Kidney (tissue), 22 donors: ENCODE measurements at places on chromosomes 7 and 10. TPM values are rescaled to one million over a fixed set of nuclear protein-coding genes. Genes with fewer than 3 reads are reported as not detected.

DNA sequence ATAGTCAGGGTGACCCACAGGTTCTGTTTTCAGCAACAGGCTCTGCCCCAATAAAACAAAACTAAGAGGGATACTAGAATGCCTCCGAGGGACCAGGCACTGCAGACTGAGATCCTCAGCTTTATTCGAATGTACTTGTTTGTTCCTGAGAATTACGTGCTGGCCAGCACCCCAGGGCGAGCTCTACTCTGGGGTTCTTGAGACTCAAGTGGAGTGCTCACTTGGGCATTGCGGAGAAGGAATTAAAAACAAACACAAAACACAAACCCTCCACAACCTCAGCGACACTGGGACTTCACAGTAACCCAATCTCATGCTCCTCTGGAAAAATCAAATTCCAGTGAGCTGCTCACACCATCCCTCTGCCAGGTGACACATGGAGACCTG, 250.7 kb downstream of the TNS3 start:
- H3K27me3 ChIP-seq = no peaks in the 10 kb centered on the region
- no peak overlapping the region for H3K4me3 ChIP-seq
- peak; percentile 59 for DNase-seq

The ACHE gene
- total RNA-seq = 3.6 TPM

DNA sequence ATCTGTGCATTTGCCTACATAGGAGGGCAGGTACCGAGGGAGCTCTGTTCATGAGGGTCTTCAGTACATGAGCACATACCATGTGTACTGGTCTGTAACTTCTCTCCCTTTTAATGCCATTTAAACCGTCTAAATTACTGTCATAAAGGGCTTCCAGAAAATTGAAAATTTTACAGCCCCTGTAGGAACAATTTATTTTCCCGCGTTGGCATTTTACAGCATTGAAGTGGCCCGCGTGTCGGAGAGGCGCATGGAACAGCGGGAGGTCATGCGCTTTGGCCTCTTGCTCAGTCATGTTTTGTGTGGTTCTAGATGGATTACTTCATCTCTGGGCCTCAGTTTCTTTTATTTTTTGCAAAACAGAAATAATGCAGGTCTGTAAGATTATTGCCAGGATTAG, 9.8 kb downstream of the WIPI2 start:
- H3K4me3 ChIP-seq = no peak overlapping the region
- no peak overlapping the region for H3K27ac ChIP-seq
- no peaks in the 10 kb centered on the region for H3K4me1 ChIP-seq

- no peak for DNase-seq
- no peaks in the 10 kb centered on the region for H3K27me3 ChIP-seq
- H3K36me3 ChIP-seq = no peaks in the 10 kb centered on the region
- H3K4me1 ChIP-seq = no peaks in the 10 kb centered on the region
Measured at GRCh38 chr7:78185149-78185745, 386.7 kb downstream of the PHTF2 start.

DNA sequence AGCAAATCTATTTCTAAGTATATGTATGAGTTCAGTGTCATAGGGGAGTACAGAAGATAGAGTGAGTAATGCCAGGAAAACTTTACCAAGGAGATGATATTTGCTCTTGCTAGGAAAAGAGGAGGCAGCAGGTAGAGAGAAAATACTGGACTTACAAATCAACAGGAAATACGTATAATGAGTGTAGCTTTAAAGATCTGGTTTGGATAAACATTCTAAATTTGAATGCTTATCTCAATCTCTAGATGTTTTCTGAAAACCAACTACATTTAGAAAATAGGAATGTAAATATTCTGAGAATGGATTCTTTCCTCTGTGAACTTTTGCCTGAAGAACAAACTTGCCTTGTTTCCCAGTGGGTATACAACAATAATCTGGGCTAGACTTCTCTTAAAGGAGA, 46.9 kb upstream of the GNAI1 start:
- H3K27ac ChIP-seq = no peak overlapping the region
- H3K27me3 ChIP-seq = no peaks in the 10 kb centered on the region
- no peak for DNase-seq
- H3K4me1 ChIP-seq = no peaks in the 10 kb centered on the region
- no peak overlapping the region for H3K4me3 ChIP-seq
- no peaks in the 10 kb centered on the region for H3K36me3 ChIP-seq

DNA sequence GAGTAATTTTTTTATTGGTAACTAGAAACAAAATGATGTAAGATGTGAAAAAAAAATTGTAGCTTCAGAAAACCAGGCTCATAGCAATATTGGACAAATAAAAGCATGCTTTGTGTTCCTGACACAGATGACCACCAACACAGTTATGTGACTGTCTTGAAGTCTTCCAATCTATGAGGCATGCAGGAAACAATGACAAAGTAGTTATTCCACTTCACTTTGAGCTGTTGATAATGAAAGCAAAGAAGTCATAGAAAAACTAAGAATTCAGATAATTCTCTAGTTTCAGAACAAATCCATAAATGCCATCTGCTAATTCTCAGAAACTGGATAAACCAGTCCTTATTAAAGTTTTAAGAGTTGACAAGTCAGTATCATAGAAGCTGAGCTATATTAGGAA, 378.4 kb upstream of the SEMA3D start:
- H3K4me3 ChIP-seq = no peak overlapping the region
- no peak for DNase-seq
- H3K4me1 ChIP-seq = no peaks in the 10 kb centered on the region
- no peaks in the 10 kb centered on the region for H3K36me3 ChIP-seq
- no peak overlapping the region for H3K27ac ChIP-seq

The IPMK gene
- total RNA-seq = 5.0 TPM

DNA sequence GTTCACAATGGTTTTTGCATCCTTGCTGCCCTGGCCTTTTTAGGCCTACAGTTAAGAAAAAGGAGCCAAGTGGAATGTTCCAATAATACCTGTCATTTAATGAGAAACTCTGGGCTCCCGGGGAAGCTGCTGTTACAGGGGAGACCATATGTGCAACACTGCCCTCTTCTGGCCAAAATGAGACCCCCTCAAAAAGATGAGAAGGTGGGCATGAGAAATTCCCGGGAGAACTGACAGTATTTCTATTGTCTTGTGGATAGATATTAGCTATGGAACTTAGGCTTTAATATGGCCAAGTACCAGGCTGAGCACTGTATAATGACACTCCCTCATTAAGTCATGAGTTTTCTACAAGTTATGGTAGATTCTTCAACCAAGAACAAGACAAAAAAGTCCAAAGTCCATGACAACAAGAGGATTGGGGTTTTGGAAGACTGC, 99.4 kb downstream of the CCDC3 start:
- peak; percentile 86 for DNase-seq
- no peaks in the 10 kb centered on the region for H3K27me3 ChIP-seq
- no peaks in the 10 kb centered on the region for H3K4me1 ChIP-seq
- no peak overlapping the region for H3K4me3 ChIP-seq
- no peaks in the 10 kb centered on the region for H3K36me3 ChIP-seq

The MYL7 gene
- total RNA-seq = not detected

- no peaks in the 10 kb centered on the region for H3K36me3 ChIP-seq
- no peaks in the 10 kb centered on the region for H3K4me1 ChIP-seq
- no peaks in the 10 kb centered on the region for H3K27me3 ChIP-seq
Measured at GRCh38 chr7:43530553-43531410, 52.1 kb upstream of the STK17A start.

DNA sequence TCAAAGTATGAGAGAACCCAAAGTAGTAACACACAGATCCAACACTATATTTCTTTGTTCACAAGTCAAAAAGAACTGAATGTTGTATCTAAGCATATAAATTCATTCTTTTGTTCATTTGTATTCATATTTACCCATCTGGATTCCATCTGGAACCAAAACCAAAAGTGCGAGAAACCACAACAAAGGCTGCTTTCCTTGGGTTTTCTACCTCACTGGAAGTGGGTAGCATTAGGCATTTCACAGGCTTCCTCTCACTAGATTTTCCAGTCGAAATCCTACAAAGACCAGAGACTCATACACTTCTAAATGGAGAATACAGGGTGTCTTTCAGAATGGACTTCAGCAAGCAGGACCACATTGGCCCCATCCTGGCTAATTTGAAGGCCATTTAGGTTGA, 109.8 kb upstream of the WNT16 start:
- DNase-seq = no peak
- no peak overlapping the region for H3K4me3 ChIP-seq
- H3K27me3 ChIP-seq = no peaks in the 10 kb centered on the region
- no peaks in the 10 kb centered on the region for H3K36me3 ChIP-seq
- no peak overlapping the region for H3K27ac ChIP-seq
- no peaks in the 10 kb centered on the region for H3K4me1 ChIP-seq

The AMPH gene
- total RNA-seq = 1.2 TPM

The NPY gene
- not detected for total RNA-seq

The TFAM gene
- total RNA-seq = 35.0 TPM

DNA sequence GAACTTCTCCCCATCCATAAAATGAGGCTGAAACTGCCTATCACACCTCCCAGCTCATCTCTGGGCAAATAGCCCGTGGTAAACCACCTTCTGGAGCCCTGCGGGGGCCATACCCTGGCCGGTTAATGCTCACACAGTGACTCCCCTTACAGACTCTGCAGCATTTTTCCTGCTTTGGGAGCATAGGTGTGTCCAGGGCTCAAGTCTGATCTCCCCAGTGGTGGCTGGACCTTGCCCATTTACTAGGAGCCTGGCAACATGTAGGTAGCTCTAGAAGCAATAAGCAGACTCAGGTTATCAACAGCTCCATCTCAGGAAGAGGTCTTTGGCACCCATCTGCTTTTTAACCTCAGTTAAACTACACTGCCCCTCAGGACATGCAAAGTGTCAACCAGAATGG, 5.5 kb upstream of the CDHR1 start:
- H3K4me3 ChIP-seq = no peak overlapping the region
- peaks cover 5% of the 10 kb centered on the region for H3K27me3 ChIP-seq
- no peaks in the 10 kb centered on the region for H3K4me1 ChIP-seq
- no peak for DNase-seq
- H3K27ac ChIP-seq = no peak overlapping the region

DNA sequence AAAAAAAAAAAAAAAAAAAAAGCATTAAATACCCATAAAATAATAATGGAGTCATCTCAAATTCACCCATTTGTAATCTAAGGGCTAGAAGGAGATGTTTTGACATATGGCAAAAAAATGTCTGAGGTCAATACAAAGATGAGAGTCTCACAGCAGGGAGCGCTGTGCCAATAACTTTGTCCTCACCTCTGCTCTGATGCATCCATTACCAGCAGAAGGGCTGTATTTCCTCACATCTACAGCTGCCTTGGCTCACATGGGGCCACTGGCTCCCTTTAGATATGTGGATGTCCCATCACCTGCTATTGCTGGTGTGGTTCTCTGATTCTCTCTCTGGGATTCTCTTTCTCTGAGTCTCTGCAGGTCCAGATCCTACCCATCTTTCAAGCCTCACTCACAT, 90.3 kb upstream of the FAM133B start:
- H3K36me3 ChIP-seq = no peaks in the 10 kb centered on the region
- H3K27me3 ChIP-seq = no peaks in the 10 kb centered on the region
- no peak for DNase-seq

DNA sequence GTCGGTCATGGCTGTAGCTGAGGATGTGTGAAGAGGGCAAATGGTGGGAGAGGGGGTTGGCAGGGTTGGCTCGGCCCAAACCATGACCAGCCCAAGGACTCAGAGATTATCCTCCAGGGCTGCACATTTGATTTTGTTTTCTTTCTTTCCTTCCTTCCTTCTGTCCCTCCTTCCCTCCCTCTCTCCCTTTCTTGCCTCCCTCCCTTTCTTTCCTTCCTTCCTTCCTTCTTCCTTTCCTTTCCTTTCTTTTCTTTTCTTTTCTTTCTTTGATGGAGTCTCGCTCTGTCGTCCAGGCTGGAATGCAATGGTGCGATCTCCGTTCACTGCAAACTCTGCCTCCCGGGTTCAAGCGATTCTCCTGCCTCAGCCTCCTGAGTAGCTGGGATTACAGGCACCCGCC, 3.8 kb downstream of the SSC4D start:
- H3K36me3 ChIP-seq = no peaks in the 10 kb centered on the region
- no peaks in the 10 kb centered on the region for H3K27me3 ChIP-seq
- no peak for DNase-seq
- no peak overlapping the region for H3K4me3 ChIP-seq
- H3K4me1 ChIP-seq = no peaks in the 10 kb centered on the region

The UTF1 gene
- not detected for total RNA-seq

GRCh38 chr10:49429458-49429857, 33.6 kb upstream of the DRGX start:
- no peak overlapping the region for H3K4me3 ChIP-seq
- DNase-seq = no peak
- H3K27me3 ChIP-seq = no peaks in the 10 kb centered on the region
- H3K27ac ChIP-seq = no peak overlapping the region
- no peaks in the 10 kb centered on the region for H3K4me1 ChIP-seq
- H3K36me3 ChIP-seq = no peaks in the 10 kb centered on the region
